ENCODE measurements at places on chromosomes 5 and 9.

- DNase-seq = no peak
These were observed 69.3 kb downstream of the SNX30 start for GRCh38 chr9:112819635-112820496.

GRCh38 chr5:139660923-139661814 is 13.0 kb downstream of the CXXC5 start:
- DNase-seq = no peak

- DNase-seq = no peak
These were observed 460.7 kb upstream of the MEF2C start for GRCh38 chr5:89343666-89344065.

DNA sequence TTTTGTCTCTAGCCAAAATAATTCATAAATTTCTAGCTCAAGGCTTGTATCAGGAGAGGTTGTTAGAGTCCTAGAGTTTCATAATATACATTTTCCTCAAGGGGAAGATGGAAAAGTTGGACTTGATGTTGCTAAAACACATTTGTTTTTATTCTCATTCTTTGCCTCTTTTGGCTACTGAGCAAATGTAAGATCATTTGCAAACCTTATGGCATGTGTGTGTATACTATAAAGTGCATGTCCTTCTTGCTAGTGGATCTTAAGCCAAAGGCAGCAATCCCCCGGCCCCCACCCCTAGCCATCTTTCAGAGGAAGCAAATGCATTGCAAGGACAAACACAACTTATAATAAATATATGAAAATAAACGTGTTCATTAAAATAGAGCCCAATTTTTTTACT is 43.0 kb downstream of the ADAMTSL1 start:
- DNase-seq = no peak

- no peak for DNase-seq
These were observed 239.4 kb upstream of the FBXL7 start for GRCh38 chr5:15260356-15261268.

DNA sequence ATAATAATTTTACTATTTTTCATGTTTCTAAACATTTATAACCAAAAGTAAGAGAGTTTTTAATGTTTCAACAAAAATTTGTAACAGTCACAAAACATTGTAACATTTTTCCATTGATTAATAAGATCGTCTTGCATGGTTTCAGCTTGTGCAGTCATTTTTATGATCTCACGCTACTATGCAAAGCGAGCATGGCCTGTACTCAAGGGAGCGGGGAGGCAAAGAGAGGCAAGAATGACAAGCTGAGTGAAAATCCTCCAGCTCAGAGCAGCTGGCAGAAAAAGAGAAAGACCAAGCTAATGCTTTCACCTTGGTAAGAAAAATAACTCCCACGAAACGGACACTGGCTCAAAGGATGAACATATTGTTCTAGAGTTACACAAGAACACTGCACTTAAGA is 90.0 kb upstream of the SV2C start:
- DNase-seq = no peak

DNA sequence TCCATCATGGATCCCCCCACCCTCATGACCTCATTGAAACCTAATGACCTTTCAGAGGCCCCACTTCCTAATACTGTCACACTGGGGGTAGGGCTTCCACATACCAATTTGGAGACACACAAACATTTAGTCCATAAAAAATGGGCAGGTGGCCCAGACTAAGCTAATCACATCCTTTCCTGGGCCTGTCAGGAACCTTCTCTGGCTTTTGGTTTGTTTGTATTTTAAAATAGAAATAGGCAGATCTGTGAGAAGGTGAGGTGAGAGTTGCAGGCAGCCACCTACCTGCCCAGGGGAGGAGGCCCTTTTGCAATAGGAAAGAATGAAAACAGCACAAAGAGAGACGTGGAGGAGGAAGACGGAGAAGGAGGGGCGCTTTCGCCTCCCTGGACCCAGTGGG is 90.2 kb upstream of the BOD1 start:
- no peak for DNase-seq

Measured in activated CD4-positive, CD25-positive, alpha-beta regulatory T cell (primary cell).